ENCODE measurements at places on chromosomes 2 and 18.
A peak's percentile ranks its signal among the peaks of the same experiment; 100 is the strongest.

GRCh38 chr2:218859988-218860831, 605 bp downstream of the WNT6 start:
- no peak for DNase-seq

DNA sequence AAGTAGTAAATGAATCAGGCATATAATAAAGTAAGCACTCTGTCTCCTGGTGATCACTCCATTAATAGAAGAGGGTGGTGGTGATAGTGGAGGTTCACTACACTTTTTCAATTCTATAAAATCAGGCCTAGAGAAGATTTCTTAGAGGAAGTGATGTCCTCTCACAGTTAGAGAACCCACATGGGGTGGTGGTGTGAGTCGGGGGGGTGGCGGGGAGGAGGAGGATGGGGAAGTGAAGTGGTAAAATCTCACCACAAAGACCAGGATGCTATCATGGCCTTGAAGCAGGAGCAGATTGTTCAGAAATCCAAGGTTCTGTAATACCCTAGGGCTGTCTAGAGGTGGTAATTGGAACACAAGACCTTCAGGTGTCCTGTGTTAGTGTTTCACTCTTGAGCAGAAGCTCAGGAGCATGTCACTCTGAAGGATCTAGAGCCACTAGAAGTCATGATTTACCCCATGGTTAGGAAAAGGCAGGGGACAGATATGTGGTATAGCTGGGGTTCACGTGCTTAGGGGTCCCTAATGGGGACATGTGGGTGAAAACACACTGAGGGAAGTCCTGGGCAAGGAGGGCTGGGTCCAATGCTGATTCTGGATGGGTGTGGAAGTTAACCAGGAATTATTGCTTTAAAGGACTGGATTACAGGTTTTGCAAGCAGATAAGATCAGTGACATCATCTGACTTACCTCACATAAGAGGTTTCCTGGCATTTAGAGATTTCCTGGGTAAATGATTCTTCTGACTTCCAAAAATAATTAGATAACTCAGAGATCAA, 31.0 kb downstream of the RNF125 start:
- no peak for DNase-seq

GRCh38 chr2:198710562-198710961, 747.2 kb downstream of the SATB2 start:
- DNase-seq = no peak

DNA sequence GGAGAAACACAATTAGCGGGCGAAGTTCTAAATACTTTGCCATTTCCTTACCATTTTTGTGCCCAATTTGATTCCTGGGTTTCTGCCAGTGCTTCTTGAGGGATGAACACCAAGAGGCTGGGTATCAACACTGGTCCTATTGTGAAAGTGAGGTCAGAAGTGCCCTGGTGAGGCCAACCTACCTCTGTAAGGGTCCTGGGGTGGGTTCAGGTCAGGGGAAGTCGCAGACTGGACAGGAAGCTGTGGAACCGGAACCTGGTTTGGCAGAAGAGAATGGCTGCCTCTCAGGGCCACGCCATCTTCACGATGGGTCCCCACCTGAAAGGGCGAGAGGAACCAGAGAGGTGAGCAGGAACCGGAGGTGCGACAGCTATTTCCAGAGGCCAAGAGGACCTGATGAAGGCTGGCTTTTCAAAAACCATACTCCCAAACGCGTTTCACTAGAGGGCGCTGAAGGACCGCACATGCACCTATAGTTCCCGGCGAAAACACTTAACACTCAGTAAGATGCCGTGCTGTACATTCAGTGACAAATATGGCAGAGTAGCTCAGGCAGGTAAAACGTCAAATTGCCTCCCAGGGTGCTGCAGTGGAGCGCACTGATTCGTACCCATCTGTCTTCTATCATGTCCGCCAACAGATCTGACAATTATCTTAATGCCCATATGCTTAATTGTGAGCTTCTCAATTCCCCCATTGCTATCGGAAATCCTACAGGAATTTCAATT, 275.3 kb upstream of the CCDC68 start:
- peak; percentile 85 for DNase-seq

GRCh38 chr2:231614559-231615057, 21.9 kb downstream of the TEX44 start:
- no peak for DNase-seq

DNA sequence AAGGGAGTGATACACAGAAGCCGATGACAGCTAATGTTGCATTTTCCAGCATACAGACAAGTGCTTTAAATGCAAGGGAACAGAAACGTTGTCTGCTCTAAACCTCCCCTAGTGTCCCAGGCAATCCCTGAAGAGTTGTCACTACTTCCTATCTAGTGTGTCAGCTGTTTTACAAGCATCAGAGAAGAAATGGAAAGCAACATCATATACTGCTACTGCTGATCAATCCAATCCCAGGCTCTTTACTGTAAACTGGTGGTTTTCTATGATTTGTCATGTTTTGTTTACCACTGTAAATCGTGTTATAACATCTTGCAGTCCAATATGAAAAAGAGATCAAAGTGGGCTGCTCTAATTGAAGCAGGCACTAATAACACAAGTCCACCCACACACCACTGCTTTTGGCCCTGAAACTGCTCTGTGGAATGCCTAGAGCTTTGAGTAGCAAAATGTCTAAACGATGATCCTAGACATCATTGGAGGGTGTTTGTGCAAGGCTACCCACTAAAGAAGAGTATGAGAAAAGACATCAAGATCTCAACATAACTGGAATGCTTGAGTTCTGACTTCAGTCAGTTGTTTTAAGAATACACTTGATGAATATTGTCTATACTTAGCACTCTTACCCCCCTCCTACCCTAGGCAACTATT, 18.1 kb upstream of the ROCK1 start:
- no peak for DNase-seq

- no peak for DNase-seq
These were observed 267.3 kb downstream of the ZNF516 start for GRCh38 chr18:76227759-76228158.

- no peak for DNase-seq
These were observed 19.1 kb upstream of the RAB11FIP5 start for GRCh38 chr2:73131807-73132206.

GRCh38 chr2:118945881-118946280, 3.9 kb downstream of the MARCO start:
- no peak for DNase-seq

GRCh38 chr2:143732076-143732475, 602.9 kb downstream of the ARHGAP15 start:
- no peak for DNase-seq

DNA sequence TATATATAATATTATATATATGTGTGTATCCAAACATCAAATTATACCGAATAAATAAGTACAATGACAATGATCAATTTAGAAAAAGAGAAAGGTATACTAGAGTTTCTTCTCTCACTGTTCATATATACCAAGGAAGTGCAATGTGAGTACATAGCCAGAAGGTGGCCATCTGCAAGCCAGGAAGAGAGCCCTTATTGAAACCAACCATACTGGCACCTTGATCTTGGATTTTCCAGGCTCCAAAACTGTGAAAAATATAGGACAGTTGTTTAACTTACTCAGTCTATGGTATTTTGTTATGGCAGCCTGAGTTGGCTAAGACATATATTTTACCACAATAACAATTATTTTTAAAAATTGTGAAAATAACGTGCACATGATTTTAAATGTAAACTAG, 1490.2 kb upstream of the SLC39A10 start:
- DNase-seq = peak; percentile 51

DNA sequence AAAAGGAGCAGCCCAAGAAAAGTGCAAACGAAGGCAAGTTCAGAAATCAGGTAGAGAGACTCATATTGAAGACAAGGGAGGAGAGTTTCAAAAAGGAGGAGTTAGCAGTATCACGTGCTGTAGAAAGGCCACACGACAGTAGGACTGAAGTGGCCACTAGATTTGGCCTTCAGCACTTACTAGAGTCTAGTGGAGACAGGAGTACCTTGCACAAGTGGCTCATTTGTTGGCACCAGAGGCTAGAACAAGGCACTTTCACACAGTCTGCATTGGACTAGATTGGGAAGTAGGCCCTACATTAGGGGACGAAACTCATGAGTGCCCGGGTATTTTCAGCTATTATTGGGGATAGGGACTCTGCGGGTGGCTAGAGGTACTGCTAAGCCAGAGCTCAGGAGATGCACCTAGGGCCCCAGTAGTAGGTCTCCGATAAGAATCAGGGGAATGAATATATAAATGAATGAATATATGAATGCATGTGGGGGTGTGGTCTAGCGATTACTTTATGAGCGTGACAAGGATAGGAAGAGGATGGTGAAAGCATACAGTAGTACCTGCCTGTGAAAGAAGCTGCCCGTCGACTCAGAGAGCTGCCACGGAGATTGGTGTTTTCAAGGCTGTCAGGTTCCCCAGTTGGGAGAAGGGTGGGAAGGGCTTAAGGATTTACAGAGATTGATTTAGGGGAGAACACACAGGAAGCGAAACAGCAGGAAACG, 1.4 kb upstream of the NCOA1 start:
- DNase-seq = no peak

GRCh38 chr2:239598011-239598731, 197.4 kb upstream of the HDAC4 start:
- DNase-seq = no peak
